ENCODE measurements at places on chromosomes 2 and 18.

GRCh38 chr2:168679741-168680310 lies 122.6 kb upstream of the NOSTRIN start:
- no peak for DNase-seq

DNA sequence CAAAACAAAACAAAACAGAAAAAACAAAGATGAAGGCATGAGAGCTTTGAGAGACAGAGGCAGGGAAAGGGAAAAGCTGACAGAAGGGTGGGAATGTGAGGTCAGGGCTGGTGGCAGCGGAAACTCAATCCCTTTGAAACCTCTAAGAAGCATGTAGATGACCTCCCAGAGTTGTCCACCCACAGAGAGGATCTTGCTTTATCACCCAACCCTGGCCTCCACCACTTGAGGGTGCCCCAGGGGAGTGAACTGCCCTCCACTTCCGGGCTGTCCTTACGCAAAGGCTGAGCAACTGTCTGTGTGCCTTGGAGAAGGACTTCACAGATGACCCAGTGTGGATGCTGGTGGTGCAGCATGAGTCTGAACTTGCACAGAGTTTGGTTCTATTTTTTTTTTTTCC lies 26.7 kb downstream of the PDCL3 start:
- no peak for DNase-seq

DNA sequence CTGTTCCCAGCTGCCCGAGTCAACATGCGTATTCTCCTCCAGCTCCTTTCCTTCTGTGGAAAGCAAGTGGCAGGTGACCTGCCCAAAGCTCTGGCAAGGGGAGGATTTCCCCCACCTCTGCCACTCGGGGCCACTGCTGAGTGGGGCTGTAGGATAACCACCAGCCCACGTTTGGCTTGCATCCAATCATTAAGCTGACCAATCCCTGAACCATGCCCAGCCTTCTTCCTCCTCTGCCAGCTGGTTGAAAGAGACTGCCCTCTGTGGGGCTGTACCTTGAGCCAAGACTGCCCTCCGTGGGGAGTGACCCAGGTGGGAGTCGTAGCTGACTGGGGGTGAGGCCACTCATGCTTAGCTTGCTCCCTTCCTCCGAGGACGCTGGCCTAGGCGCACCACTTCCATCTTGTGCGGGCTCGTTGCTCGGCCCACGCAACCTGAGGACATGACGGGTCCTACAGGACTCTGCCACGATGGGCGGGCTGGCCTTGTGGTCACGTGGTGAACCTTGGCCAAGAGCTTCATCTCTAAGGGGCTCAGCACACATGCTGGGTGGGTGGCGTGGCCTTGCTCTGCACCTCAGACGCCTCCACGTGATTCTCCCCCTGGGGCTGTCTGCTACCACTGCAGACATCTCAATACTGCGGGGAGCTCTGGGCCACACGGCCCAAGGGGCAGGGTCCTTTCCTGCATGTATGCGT lies 112.1 kb downstream of the NDUFA10 start:
- no peak for DNase-seq

DNA sequence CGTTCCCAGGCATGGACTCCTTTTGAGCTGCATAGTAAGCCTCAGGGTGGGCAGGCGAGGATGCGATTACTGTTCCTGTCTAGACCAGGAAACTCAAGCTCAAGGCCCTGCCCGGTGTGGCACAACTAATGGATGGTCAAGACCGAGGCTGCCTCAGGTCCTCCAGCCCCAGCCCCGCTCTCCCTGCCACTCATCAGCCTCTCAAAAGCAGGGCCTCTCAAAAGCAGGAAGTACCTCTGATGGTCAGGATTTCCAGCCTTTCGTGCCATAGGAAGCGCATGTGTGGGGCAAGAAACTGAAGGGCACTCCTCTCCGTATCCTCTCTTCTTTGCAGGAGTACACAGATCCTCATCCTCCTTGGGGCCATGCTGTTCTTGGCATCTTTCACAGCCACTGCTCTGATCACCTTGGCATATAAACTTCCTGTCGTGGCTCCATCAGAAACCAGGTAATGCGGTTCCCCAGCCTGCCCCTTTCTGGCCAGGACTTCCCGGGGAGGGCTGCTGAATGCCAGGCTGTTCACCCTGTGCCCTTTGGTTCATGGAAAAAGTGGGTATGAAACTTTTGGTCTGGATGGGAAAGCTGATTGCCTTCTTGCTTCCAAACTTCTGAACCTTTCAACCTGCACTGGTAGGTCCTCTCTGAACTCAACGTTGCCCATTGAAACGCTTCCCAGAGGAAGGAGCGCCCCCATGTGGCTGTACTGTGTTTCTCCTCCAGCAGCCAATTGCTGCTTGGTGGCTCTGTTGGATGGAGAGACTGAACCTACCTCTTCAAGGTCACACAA lies 82.8 kb upstream of the SEC11C start:
- DNase-seq = peak; percentile 33

DNA sequence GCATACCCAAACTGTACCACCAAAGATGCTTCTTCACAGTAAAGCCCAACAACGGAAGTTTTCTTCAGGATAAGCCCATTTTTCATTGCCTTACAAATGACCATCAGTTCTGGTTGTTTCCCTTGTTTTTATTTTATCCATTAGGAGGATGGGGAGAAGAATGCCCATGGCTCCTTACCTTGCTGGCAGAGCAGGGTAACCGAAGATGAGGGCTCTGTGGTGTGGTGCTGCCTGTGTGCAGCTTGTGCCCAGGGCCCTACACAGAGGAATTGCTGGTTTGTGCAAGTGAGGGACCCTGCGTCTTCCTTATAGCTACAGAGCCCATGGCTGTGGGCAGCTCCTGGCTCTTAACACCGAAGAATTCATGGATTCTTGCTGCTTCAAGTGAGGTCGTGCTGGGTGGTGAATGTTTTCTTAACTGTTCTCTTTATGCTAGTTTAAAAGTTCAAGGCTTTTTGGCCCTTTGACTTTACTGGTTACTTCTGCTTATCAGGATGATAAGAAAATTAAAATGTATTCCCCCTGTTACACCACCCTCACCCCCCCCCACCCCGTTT lies 110.6 kb downstream of the MAP4K4 start:
- DNase-seq = no peak

Data from stimulated activated CD4-positive, alpha-beta T cell treated with anti-CD3 and anti-CD28 coated beads, TNF-alpha, amount 100 ng/mL, for 48 hours (primary cell).